ENCODE measurements at places on chromosomes 11 and 22.

DNA sequence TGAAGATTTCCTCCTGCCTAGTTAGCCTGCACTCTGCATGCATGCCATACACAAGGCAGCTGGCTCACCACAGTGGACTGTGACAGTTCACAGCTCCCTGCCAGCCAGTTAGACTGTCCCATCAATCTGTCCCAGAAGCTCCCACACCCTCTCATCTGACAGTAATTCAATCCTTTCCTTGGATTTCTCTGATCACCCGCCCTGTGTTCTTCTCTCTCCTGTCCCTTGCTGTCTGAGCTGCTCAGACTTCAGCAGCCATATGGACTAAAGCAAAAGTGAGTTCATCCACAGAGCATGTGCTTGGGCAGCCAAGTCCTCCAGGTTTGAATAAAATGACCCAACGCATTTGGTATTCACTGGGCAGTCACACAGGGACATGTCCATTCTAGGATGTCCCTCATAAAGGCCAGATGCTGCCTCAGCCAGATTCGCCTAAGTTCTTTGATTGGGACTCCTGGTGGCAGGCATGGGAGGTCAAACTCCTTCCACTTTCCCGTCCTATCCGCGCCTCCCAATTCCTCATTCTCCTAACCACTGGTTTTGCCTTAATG, 54.5 kb upstream of the ZBTB44 start:
- DNase-seq: no peak

- DNase-seq: no peak
Measured at GRCh38 chr11:6833356-6833755, 12.1 kb upstream of the OR10A5 start.

GRCh38 chr11:38330578-38330977, 1732.5 kb upstream of the RAG2 start:
- no peak for DNase-seq

GRCh38 chr11:85257837-85258236, 369.3 kb downstream of the DLG2 start:
- DNase-seq: no peak

- no peak for DNase-seq
Measured at GRCh38 chr11:70525466-70525865, 127.1 kb downstream of the CTTN start.

GRCh38 chr11:2612884-2613571, 86.8 kb downstream of the KCNQ1OT1 start:
- DNase-seq: no peak

DNA sequence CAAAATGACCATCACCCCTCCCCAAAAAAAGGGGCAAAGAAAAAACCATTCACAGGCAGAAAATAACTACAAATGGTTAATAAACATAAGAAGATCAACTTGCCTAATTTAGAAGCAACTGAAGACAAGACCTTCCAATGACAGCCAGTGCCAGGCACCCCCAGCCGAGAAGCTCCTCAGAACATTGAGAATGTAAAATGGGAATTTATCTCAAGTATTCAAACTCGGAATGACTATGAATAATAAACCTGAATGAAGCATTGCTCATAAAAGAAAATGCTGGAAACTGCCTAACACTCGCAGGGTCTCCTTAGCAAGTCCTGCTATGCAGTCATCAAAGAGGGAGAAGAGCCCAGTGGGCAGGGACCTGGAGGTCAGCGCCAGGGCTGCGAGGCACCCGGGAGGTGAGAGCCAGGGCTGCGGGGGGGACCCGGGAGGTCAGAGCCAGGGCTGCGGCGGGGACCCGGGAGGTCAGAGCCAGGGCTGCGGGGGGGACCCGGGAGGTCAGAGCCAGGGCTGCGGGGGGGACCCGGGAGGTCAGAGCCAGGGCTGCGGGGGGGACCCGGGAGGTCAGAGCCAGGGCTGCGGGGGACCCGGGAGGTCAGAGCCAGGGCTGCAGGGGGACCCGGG, 23.2 kb upstream of the MOB2 start:
- no peak for DNase-seq

DNA sequence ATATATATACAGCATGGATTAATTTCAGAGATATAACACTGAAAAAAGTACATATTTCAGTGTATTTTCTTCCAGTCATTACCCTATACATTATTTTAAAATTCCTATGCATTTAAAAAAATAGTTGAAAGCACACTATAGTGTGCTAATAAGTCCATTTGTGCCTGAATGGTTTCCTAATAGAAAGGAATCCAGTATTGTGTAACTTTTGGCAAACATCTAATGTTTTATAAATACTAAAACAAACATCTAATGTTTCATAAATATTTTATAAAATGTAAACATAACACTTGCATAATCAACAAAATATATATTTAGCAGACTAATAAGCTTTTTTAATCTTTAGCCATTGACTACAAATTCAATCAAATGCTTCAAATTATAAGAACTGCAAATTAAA, 126.6 kb upstream of the FIBIN start:
- no peak for DNase-seq

DNA sequence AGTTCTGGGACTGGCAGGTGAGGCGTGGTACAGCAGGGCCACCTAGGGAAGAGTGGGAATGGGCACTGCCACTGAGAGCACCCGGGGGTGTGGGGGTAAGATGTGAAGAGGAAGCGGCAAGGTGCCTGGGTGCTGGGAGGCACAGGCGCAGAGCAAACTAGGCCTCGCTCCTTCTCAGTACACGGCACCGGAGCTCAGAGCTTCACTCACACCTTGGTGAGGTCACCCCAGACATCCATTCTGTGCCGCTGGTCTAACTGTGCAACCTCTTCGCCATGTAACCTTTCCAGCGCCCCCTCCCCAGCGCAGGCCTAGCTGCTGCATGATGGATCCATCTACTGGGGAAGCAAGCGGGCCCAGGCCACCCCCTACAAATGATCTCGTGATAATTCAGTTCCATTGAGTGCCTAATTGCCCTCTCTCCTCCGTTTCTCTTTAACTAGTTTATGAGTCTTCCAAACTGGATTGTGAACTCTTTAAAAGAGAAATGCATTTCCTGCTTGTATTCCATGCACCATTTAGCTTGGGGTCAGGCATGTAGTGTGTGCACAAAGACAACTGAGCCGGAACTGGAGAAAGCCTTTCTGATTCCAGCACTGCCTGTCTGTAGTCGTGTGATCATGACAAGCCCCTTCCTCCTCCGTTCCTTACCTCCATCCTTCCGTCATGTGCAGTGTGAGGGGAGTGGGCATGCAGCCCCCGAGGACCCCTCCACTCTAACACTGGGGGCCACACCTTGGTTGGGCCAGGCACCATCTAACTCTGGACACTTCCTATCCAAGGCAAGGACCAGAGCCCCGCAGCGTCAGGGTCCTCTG, 1475.2 kb downstream of the TBC1D22A start:
- DNase-seq: no peak

GRCh38 chr11:62885137-62885750, 4.5 kb downstream of the SLC3A2 start:
- no peak for DNase-seq

DNA sequence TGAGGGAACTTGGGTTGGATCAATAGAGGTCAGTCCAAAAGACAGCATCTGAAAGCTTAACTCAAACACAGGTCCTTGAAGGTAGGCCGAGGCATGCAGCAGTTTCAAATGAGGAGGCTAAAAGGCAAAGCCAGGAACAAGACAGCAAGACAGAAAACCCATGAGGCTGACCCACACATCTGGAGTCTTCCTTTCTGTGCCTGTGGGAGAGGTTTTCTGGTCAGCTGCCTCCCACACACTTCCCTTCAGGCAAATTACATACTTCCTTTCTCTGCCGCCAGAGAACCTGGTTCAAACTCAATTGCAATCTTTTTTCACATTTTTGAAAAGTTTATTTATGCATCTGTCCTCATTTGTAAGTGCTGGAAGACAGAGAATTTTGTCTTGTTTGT, 29.8 kb upstream of the CRTAM start:
- DNase-seq: no peak

DNA sequence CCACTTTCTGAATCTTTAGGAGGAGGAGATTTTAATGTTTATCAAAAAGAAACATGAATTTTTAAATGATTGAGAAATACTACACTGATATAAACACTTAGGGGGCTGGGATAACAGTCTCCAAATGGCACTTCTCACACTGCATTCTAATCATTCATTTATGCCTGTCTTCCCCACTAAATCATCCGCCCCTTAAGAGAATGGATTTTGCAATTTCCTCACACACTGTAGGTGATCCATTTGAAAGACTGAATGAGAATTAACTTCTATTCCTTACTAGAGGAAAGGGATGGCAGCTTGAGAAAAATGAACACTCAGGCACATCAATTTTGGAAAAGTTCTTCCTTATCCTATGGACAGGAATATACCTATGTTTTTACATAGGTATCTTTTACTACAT, 7.6 kb upstream of the POU2AF2 start:
- DNase-seq: no peak

- no peak for DNase-seq
Measured at GRCh38 chr22:36303115-36303467, 50.2 kb downstream of the APOL1 start.

DNA sequence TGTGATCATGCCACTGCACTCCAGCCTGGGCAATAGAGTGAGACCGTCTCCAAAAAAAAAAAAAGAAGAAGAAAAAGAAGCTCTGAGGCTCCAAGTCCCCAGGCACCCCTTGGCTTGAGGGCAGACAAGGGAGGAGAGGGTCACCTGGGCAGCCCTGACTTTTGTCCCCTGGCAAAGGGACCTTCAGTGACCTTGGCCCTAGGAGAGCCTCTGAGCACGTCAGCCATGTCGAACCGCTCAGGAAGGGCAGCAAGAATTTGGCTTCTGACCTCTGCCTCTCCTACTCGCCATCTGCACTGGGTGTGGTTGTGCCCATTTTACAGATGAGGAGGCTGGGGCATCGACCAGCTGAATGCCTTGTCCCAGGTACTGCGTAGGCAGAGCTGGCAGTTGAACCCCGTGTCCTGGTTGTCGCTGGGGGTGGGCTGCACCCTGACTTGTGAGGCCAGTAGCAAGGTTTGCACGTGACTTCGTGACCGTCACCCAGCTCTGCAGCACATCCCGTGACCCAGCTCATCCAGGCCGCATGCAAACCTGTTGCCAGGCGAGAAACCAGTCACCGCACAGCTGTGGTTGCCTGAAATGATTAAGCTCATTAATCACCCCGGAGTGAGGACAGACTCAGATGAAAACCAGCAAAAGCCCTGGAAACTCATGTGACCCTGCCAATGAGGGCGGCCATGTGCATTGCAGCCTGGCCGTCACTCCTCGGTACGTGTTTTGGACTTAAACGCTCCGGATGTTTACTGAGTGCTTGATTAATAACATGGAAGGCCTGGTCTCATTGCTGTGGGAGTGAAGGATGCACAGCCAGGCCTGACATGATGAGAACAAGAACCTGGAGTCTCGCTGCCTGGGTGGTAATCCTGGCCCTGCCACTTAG, 47.7 kb upstream of the PPP6R3 start:
- no peak for DNase-seq

DNA sequence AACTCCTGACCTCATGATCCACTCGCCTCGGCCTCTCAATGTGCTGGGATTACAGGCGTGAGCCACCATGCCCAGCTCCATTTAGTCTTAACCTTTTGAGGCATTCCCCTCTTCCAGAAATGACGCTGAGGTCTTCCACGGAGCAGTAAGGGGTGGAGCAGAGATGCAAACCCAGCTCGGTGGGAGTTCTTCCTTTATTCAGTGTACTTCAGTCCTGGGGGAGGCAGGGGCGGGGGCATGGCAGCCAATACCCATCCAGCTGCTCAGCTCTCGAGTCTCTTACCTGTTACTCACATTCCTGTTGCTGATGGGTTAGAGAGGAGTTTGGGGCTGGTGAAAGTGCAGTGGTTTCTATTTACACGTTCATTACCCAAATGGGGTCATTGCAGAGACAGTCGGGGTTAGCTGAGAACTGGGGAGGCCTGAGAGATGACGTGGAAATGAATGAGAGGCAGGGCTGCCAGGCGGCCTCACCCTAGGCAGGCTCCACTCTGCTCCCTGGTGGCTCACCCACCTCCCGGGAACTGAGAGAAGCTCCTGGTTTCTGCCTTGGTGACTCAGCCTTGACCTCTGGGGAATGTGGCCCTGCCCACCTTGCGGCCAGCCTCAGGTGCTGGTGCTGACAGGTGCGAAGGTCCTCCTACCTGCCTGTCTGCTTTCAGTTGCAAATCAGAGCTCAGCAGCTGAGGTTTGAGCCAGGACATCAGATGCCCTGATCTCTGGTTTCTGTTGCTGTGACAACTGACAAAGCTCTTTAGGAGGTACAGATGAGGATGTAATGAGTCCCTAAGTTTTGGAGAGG, 13.4 kb upstream of the ST14 start:
- DNase-seq: no peak

- no peak for DNase-seq
Measured at GRCh38 chr11:107969219-107969618, 39.5 kb upstream of the CUL5 start.

GRCh38 chr11:36657610-36658267, 59.7 kb upstream of the RAG2 start:
- DNase-seq: no peak

DNA sequence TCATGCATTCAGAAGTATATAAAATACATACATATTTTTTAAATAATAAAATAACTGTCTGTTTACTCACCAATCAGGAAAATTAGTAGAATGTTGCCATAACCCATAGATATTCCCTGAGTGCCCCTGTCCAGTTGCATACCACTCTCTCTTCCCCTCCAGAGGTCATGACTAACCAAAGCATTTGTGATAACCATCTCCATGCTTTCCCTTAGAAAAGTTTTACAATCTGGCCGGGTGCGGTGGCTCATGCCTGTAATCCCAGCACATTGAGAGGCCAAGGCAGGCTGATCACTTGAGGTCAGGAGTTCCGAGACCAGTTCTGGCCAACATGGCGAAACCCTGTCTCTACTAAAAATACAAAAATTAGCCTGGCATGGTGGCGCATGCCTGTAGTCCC, 33.2 kb upstream of the LDHA start:
- DNase-seq: no peak

DNA sequence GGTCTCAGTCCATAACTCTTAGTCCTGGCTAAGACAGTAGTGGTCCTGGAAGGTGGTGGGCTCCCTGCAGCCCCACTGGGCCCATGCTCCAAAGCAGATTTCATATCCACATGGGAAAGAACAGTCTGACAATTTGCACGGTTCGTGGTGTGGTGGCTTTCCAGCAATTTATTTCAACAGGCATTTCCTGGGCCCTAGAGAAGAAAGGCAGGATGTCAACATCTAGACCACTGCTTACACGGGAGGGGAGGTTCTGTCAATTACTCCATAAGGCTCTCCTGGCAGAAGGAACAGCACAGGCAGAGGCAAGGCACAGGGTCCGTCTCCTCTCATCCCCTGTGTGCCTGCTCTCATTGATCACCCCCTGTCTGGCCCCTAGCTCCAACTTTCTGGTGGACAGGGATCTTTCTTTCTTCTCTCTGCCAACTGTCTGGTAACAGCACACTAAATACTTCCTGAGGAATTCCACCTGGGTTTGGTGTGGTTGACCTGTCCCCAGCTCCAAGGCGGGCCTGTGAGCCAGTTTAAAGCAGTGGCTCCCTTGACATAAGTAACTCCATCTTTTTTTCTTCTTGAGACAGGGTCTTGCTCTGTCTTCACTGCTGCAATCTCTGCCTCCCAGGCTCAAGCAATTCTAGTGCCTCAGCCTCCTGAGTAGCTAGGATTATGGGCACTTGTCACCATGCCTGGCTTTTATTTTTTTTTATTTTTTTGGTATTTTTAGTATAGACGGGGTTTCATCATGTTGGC, 5.1 kb upstream of the A4GALT start:
- DNase-seq: no peak
